NCI-H226 (cell line): ENCODE measurements at places on chromosomes 6 and 20.

DNA sequence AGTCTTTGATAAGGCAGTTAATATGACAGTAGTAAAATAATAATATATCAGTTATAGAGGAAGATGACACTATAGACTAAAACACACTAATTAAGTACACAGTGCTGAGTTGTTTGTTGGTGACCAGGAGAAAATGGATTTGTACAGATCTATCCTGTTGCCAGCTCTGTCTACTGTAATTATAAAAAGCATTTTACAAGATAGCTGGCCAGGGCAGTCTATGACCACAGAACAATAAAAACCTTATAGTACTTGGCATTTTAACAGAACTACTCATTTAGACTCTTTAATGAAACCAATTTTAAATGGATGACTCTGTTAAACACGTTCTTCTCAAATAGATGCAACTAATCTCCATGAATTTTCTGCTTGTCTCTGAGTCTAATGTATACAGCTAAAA lies 367.5 kb downstream of the BTBD9 start:
- DNase-seq: no peak

DNA sequence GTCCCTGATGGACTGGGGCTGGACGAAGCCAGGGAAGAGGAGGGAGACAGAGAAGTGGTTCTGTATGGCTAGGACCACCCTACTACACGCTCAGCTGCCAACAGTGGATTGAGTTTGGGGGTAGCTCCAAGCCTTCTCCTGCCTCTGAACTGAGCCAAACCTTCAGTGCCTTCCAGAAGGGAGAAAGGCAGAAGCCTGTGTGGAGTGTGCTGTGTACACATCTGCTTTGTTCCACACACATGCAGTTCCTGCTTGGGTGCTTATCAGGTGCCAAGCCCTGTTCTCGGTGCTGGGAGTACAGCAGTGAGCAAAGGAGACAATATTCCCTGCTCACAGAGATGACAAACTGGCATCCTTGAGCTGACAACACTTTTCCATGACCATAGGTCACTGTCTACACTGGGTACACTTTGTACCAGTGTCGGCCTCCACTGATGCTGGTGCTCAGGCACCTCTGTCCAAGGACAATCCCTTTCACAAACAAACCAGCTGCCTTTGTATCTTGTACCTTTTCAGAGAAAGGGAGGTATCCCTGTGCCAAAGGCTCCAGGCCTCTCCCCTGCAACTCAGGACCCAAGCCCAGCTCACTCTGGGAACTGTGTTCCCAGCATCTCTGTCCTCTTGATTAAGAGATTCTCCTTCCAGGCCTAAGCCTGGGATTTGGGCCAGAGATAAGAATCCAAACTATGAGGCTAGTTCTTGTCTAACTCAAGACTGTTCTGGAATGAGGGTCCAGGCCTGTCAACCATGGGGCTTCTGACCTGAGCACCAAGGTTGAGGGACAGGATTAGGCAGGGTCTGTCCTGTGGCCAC lies 11.3 kb upstream of the RBCK1 start:
- DNase-seq: no peak

GRCh38 chr6:73388800-73389512 lies 5.7 kb upstream of the DDX43 start:
- peak; percentile 85 for DNase-seq

- DNase-seq: peak; percentile 99
Observed at GRCh38 chr6:10441004-10441654, 26.3 kb upstream of the TFAP2A start.

DNA sequence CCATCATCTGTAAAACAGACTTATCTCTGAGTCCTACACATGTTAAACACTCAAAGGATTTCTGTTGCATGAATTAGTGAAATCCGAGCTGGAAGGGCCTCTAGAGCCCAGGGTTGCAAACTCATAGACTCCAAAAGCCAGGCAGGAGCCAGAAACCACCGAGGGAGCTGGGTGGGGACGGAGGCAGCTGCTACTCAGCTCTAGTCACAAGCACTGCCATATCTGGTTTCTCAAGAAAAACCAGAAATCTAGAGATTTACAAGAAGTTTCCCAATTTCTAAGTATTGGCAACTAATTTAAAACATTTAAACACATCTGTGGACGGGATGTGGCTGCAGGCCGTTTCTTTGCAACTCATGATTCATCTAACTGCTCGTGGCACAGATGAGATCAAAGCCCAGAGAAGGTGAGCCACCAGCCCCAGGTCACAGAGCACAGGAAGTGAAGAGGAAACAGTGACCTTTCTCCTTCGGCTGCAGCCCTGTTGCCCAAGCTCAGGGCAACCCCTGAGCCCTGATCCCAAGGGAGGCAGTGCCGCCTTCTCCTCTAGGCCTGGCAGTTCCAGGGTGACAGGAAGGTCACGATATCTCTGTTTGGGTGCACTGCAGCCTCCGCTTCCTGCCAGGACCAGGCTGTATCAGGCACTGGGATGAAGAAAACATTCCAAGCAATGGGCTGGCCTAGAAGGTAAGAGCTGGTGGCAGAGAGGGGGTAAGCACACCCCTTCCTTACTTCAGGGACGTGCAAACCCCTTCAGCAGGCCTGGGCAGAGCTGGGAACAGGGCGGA lies 26.4 kb upstream of the PTGIS start:
- DNase-seq: peak; percentile 90

GRCh38 chr6:128427139-128427538 lies 93.3 kb downstream of the PTPRK start:
- DNase-seq: no peak

- DNase-seq: no peak
Observed at GRCh38 chr6:3535033-3535775, 78.4 kb upstream of the SLC22A23 start.

DNA sequence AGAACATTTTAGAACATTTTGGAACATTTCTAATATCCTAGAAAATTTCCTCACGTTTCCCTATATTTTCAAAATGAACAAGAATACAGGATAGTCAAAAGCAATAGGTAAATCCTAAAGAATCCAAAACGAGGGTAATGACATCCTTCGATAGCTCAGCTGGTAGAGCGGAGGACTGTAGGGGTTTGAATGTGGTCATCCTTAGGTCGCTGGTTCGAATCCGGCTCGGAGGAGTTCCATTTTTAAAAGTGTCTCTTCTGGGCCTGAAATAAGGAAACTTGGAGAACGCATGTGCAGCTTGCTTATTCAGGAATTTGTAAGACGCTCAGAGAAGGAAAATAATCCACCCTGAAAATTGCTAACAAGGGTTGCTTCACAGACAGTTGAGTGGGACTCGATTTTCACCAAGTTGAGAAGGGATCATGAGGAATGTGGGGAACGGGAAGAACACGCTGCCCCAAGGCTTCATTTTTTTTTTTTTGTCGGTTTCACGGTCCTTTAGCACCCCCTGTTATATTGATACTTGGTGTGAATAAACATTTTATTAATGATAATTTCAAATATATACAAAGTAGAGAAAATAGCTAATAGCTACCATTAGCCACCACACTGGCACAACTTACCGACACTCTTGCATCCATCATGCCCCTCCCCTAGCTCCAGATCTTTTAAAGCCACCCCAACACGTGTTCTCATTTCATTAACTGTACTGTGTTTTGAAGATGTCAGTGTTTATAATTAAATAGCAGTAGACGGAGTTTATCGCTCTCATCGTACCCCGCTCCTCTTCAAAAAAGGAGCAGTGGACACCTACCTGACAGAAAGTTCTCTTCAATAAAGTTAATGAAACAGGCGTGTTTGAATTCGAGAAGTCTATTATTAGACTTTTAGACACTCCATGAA lies 1.8 kb upstream of the ABT1 start:
- DNase-seq: peak; percentile 75

- DNase-seq: no peak
Observed at GRCh38 chr6:119890470-119890869, 540.9 kb upstream of the MAN1A1 start.

- no peak for DNase-seq
Observed at GRCh38 chr6:21527731-21528130, 65.8 kb upstream of the SOX4 start.

DNA sequence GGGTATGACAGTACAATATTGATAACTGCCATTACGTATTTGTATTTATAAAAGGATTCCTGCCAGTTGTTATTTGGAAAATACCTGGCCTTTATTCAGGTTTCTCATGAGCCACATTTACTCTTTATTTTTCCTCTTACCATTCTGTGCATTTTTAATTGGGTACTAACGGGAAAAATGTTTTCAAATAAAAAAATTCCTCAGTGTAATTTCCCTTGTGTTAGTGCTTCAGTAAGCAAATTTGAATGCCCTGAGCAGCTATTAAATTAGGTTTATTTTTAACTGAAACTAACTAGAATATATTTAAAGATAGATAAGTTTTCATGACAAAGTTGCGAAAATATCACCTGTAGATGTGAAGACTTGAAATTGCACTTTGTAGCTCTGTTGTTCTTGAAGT lies 146.0 kb downstream of the PTCHD4 start:
- DNase-seq: no peak

DNA sequence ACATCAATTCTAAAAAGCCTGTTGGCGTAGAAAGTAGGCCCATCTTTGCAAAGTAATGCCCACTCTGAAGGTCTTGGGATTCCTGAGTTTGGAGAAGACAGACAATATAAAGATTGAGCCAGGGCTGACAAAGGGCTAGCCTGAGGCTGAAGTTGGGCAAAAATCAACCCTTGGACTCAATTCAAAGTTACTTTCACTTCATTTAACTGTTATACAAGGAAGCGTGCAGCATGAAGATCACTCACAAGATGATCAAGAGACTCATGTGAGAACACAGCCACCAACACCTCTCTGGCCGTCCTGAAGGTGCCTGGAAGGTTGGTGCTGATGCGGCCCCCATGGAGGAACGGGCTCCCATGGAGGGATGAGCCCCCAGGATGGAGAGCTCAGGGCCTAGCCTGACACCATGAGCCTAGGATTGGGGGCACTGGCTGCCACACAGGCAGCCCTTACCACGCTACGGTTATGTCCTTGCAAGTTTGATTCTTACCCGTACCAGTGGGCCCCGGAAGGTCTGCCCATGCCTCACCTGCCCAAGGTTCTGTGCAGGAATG lies 26.6 kb downstream of the FOXC1 start:
- DNase-seq: no peak

DNA sequence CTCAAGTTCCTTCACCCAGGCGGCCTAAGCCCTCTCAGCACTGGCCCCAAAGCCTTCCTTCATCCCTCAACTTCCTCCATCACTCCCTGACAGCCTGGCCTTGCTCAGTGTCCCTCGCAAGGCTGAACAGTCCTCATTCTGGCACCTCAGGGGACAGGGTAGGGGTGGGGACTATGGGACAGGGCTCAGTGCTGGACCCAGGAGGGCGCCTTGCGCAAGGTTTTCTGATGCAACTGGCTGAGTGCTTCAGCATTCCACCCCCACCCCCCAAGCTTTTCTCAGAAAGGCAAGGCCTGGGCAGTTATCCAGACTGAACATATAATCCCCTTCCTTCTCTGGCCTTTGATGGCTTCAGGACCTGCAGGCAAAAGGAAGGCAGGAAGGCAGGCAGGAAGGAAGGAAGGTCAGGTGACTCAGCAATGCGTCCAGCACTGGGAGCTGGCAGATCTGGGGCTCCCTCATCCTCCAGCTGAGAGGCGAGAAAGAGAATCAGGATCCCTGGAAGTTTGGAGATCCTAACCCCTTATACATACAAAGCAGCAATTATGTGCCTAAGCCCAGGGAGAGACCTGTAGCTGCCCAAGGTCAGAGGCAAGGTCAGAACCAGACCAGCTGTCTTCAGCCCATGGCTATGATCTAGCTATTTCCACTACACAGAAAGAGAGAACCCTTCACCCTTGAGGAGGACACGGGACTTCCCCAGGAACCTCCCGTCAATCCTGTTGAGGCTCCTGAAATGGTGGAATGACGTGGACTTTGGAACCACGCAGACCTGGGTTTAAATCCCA lies 8.6 kb upstream of the TRIB3 start:
- DNase-seq: peak; percentile 82

- DNase-seq: no peak
Observed at GRCh38 chr6:134046054-134046453, 6.4 kb downstream of the SLC2A12 start.

- DNase-seq: no peak
Observed at GRCh38 chr6:140653506-140653905, 1279.1 kb upstream of the CITED2 start.

- peak; percentile 53 for DNase-seq
Observed at GRCh38 chr6:28807682-28808280, 116.0 kb downstream of the TRIM27 start.

DNA sequence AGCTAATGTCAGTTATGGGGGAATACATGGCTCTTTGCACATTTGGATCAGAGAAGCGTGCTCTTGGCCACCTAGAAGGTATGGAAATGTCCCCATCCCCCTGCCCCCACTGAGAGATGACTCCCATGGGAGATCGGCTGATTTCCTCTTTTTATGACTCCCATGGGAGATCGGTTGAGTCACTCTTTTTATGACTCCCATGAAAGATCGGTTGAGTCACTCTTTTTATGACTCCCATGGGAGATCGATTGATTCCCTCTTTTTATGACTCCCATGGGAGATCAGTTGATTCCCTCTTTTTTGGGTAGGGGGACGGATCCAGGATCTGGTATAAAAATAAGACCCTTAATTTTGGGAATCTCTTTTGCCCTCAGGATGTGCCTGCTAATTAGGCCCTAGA lies 10.3 kb upstream of the TAAR9 start:
- DNase-seq: no peak

DNA sequence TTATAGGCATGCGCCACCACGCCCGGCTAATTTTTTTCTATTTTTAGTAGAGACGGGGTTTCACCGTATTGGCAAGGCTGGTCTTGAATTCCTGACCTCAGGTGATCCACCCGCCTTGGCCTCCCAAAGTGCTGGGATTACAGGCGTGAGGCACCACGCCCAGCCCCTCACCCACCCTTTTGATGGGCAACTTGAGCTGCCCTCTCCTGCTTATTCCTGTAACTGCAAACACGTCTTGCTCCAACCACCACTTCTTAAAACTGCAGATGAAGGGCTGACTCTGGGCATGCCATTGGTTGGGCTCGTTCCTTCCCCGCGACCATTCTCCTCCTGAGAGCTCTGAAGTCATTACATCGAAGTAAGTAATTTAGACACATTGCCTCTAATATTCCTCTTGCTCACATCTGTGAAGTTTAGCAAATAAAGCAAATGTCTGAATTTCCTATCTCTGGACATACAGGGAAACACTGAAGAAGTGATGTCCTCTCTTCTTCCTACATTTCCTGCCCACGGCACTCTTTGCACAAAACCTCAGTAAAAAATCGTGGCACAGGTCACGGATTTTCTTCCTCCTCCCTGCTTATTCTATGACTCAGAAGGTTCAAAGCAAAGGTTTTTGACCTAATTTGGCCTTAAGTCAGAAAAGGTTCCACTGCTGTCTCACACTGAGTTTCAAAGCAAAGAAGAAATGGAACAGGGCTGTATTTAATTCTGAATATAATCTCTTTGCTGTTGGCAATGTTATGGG lies 117.5 kb downstream of the GMPR start:
- no peak for DNase-seq

- no peak for DNase-seq
Observed at GRCh38 chr20:64121586-64121985, 14.2 kb upstream of the NPBWR2 start.

DNA sequence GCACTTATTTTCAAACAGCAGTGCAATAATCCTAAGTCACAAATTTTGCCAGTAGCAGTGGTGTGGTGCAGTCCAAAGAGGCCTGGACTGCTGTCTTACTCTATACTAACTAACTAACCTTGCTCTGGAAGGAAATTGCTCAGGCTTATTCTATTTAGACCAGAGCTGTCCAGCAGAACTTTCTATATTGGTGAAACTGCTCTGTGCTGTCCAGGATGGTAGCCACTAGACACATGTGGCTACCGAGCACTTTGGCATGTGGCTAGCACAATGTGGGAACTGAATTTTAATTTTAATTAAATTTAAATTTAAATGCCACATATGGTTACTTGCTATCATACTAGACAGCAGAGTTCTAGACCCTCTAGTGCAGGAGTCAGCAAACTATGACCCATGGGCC lies 27.1 kb upstream of the FBXO9 start:
- DNase-seq: no peak
